ENCODE measurements at places on chromosomes 4 and X.

DNA sequence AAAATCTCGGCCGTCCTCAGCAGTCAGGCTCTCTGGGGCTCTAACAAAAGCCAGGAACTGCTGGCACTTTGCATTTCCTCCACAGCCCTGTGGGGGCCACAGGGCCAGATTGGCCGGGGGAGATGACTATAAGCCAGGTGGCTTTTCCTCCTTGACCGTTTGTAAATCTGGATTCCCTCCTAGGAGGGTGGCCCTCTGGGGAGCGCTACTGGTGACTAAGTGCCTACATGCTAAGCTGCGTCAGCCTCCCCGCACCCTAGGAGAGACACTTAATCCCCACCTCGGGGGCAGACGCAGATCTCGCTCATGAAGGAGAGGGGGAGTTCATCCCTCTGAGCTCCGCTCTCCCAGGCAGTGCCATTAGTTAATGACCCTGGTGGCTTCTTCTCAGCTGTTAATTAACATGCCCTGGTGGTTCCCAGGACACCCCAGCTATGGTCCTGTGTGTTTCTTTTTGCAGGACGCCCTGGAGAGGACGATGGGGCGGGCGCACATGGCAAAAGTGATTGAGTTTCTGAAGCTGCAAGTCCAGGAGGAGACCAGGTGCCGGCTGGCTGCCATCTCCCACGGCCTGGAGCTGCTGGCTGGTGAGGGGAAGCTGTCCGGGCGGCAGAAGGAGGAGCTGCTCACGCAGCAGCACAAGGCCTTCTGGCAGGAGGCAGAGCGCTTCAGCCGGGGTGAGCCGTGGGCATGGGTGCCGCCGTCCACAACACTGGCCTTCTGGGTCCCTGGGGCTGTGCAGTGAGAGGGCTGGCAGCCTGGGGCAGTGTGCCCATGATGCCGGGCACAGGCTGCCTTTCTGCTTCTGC is 41.6 kb downstream of the EVC start:
- DNase-seq, result no peak

DNA sequence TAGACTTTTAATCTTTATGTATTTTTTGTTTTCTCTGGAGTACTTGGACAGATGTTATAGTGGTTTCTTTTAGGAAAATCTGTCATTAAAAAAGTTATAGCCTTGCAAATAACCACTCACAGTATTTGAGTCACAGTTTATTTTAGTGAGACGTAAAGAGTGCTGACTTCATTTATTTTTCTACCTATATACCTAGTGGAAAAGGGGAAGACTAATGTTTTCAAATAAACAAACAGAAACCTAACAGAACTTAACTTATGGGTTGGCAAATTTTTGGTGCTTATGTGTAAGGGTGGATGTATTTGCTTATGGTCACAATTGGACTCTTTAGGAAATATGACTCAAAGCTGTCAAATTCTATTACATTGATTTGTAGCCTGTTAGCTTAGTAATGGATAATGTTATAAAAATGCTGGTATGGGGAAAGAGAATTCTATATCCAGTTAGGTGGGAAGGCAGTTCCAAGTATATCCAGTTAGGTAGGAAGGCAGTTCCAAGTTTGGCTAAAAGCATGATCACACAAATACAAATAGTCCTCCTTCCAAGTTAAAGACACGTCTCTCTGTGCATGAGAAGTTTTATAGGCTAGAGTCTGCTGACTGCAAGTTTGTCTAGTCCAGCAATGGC is 61.9 kb downstream of the SLC9A6 start:
- no peak for DNase-seq

DNA sequence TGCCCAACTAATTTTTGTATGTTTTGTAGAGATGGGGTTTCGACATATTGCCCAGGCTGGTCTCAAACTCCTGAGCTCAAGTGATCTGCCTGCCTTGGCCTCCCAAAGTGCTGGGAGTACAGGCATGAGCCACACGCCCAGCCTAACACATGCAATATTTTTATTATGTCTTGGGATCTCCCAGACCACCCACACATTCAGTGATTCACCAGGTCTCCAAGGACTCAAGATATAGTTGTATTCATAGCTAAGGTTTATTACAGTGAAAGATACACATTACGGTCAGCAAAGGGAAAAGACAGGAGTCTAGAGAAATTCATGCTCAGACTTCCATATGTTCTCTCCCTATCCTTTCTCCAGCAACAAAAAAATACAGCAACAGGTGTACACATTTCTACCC is 25.5 kb upstream of the FAM120C start:
- no peak for DNase-seq

DNA sequence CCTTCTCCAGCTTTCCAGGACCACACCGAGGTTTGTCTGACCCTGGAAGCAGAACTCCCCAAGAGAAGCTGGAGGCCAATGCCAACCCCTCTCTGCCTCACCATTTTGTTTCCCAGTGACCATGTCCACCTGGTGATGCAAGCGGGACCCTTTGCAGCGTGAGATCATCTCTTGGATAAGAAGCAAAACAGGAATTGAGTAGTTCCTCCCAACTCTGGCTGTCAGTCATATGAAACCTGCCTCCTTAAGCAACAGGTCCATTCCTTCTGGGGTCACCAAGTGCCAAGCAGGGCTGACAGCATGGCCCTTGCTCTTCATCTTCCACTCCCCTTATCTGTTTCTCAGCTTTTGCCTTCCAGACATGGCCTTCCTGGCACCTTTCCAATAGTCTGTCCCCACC is 41.3 kb upstream of the MTM1 start:
- DNase-seq, result no peak

DNA sequence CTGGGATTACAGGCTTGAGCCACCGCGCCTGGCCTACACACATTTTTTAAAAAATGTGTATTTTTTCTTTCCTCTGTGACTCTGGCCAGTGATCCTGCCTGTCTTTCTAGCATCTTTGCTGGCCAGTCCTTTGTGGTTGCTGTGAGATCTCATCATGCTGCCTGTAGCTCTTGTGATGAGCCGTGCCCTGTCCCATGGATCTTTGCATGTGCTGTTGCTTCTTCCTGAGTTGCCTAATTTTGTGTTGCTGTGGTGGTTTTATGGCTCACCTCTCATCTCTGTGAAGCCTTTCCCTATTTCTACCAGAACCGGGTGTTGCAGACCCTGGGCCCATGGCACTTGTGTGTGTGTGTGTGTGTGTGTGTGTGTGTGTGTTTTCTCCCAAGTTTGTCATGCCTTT is 8.3 kb downstream of the NSD2 start:
- DNase-seq, result peak; percentile 25

DNA sequence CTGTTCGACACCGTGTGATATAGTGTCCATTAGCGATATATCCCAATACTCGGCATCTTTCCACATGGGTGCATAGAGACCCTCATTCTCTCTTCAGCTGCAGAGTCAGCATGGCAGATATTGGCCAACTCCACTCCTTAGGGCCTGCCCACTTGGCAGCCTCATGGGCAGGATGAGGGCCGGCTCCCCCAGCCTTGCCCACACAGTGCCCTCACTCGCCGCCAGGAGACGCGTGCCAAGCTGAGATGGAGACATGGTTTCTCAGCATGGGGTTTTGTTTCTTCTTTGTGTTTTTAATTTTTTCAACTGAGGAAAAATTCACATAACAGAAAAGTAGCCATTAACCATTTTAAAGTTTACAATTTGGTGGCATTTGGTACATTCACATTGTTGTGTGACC is 5.3 kb upstream of the PLXNA3 start:
- DNase-seq, result no peak

GRCh38 chr4:143232277-143232676 is 47.6 kb downstream of the USP38 start:
- no peak for DNase-seq

DNA sequence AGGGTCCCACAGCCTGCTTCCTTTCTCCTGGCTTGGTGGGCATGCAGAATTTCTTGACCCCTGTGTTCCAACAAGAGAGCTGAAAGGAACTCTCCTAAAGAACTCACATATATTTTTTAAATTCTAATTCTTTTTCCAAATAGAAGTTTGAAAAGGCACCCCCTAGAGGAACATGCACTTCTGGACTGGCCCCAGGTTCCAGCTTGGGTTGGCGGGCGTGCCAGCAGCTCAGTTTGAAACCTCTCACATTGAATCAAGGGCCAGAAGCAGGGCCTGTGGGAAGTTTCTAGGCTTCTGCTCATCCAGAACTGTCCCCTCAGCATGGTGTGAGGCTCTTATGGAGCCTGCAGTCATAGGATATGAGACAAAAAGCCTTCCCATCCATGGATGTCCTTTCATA is 132.6 kb downstream of the ATG4A start:
- no peak for DNase-seq

DNA sequence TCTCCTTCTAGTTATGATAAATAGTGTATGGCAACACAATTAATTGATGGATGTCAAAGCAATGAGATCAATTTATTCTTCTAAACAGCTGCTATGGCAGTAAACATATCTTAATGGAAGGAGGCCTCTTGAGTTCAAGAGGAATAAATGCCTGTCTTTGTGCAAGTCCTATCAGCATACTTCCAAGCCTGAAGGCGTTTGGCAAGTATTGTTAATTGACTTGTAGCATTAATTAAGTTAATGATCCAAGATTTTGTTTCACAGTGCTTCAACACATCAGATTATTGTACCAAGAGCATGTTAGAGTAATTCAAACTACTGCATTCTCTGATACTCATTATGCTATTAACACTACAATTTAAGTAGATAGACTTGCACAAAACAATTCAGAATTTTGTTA is 144.8 kb downstream of the FAT4 start:
- DNase-seq, result no peak

- DNase-seq, result no peak
These were observed 65.9 kb downstream of the CLDN22 start for GRCh38 chr4:183254162-183254561.

DNA sequence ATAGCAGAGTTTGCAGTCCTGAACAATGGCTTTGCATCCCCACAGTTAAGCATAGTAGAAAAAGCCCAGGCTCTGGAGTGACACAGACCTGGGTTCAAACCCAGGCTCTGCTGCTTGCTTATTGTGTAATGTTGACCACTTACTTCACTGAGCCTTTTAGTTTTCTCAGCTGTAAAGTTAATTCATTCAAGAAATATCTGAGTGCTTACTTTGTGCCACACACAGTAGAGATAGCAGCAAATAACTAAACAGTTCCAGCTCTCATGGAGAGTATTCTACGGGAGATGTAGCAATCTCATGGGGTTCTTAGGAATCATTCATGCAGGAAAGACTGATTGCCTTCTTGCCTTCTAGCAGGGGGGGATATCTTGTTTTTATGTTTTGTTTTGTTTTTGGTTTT is 63.2 kb downstream of the SLC9A6 start:
- DNase-seq, result no peak

DNA sequence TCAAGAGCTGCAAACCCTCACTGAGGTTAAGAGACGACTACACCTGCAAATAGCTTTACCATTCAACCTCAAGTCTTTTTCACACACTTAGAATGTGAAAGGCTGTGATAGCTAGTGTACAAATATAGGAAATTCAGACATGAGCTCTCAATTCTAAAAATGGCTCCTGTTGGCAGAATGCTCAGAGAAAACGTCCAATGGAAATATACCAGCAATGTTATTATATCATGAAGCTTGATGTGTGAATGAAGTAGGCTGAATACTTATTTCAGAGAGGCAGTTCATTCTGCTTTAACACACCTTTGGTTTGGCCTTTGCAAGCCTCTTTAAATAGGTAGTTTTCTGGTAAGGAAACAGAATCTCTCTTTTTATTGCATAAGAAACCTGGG is 227.6 kb downstream of the ADAMTS3 start:
- DNase-seq, result no peak

- DNase-seq, result no peak
These were observed at the start of gene CPE for GRCh38 chr4:165378745-165379677. CPE (plus strand) TSS chr4:165379008; CDS start chr4:165379222, 214 bp downstream.

DNA sequence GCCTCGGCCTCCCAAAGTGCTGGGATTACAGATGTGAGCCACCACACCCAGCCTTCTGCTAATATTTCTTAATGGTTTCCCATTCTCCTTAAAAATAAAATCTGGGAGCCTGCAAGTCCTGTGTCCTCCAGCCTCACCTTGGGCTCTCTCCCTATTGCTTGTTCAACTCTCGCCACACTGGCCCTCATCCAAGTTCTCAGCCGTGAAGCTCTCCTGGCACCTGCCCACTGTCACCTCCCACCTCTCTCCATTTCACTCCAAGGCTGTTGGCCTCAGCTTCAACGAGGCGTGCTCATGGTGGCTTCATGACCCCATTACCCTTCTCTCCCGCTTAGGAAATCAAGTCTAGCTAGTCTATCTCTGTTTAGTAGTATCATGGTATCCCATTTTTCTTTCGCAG is 9.5 kb upstream of the ETNPPL start:
- no peak for DNase-seq

DNA sequence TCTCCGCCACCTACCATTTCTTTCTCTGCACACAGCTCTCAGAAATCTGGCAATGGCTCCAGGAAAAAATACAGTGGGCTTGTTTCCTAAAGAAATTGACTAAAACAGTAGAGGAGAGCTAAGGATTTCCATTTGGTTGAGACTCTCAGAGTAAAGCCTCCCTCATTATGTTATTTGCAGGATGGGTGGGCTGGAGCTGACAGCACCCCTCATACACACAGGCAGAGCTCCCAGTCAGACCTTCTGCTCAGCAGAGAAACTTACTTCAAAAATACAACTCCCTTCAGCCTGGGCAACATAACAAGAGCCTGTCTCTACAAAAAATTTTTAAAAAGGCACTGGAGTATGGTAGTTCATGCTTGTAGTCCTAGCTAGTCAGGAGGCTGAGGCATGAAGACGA is 44.9 kb downstream of the ENPEP start:
- DNase-seq, result no peak

DNA sequence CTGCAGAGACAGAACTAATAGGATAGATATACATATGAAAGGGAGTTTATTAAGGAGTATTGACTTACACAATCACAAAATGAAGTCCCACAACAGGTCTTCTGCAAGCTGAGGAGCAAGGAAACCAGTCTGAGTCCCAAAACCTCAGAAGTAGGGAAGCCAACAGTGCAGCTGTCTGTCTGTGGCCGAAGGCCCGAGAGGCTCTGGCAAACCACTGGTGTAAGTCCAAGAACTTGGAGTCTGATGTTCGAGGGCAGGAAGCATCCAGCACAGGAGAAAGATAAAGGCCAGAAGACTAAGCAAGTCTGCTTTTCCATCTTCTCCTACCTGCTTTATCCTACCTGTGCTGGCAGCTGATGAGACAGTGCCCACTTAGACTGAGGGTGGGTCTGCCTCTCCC is 89.6 kb downstream of the MXRA5 start:
- no peak for DNase-seq

DNA sequence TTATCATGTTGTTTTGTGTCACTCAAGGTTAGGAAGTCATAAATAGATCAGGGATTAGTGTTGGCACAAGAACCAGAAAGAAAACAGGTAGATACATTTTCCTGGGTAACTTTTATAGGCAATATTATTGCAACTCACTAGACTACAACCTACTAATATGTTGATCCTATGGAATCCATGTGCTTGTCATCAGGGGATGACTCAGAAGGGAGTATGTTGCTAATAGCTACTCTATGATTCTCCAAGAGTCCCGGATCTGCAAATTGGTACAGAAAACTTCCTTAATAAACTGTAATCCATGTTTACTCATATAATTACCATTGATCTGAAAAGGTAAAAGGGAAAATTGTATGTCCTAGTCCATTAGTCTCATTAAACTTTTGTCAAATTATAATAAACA is 11.7 kb upstream of the GNRHR start:
- no peak for DNase-seq
